ENCODE measurements at places on chromosomes 11 and 22. TPM values are rescaled to one million over a fixed set of nuclear protein-coding genes. Genes with fewer than 3 reads are reported as not detected.

LRRC4C gene
- total RNA-seq: not detected

CHRM1 gene
- total RNA-seq: not detected

JHY gene
- total RNA-seq: 4.4 TPM

RIMBP3C gene
- total RNA-seq: 0.44 TPM

MMP1 gene
- 2,602 TPM for total RNA-seq

SAA1 gene
- not detected for total RNA-seq

ZDHHC8 gene
- total RNA-seq: 58.9 TPM

MYEOV gene
- 1.2 TPM for total RNA-seq

LUZP2 gene
- total RNA-seq: 0.05 TPM

HBG2 gene
- total RNA-seq: not detected

KRTAP5-3 gene
- total RNA-seq: not detected

TTC17 gene
- 90.1 TPM for total RNA-seq

SAA4 gene
- not detected for total RNA-seq

CCDC73 gene
- not detected for total RNA-seq

TSPAN32 gene
- total RNA-seq: not detected

SHISAL1 gene
- total RNA-seq: 0.97 TPM

C22orf42 gene
- not detected for total RNA-seq

SYT12 gene
- 0.18 TPM for total RNA-seq

CLCF1 gene
- total RNA-seq: 6.2 TPM

SLC22A12 gene
- not detected for total RNA-seq

MCM5 gene
- 33.6 TPM for total RNA-seq

BTG4 gene
- not detected for total RNA-seq

CCDC179 gene
- not detected for total RNA-seq

PRR33 gene
- total RNA-seq: not detected

UBE2L6 gene
- total RNA-seq: 74.1 TPM

Data from glomerular endothelial cell (primary cell).